ENCODE measurements at places on chromosomes 2 and 18.

DNA sequence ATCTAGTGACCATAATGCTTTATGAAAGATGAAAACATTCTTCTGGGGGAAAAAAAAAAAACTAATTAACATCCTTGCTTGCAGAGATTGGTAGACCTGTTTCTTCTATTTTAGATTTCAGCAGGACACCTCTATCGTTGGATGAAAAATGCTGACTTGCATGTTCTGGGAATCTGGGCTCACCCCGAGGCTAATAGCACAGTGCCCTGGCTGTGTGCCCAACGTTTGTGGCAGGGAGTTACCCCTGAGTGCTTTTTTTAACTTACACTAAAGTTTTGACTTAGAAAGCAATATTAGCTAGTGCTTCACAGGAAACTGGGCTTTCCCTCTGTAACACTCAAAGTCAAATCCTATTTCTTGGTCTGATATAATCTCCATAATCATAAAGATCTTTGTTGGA, 233.2 kb downstream of the SLC8A1 start:
- peak; percentile 95 for DNase-seq

GRCh38 chr18:58847383-58848071, 17.1 kb upstream of the ZNF532 start:
- DNase-seq = no peak

DNA sequence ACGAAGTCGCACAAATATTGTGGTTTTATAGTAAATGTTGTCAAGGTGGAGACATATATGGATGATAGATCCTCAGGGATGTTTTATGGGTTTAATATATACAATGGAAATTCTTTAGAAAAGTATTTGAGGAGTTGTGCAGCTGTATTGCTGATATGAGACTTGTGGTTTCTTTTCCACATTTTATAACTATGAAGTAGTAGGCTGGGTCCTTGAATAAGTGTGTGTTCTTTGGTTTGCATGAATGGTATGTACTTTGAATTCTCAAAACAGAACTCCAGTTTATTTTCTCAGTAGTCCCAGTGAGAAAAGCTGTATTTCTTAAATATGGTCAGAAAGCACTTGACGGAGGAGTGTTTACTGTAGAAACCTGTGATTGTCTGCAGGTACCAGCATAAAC, 42.4 kb downstream of the PLCL1 start:
- no peak for DNase-seq

GRCh38 chr2:190763100-190763499, 114.2 kb downstream of the NAB1 start:
- DNase-seq = no peak

DNA sequence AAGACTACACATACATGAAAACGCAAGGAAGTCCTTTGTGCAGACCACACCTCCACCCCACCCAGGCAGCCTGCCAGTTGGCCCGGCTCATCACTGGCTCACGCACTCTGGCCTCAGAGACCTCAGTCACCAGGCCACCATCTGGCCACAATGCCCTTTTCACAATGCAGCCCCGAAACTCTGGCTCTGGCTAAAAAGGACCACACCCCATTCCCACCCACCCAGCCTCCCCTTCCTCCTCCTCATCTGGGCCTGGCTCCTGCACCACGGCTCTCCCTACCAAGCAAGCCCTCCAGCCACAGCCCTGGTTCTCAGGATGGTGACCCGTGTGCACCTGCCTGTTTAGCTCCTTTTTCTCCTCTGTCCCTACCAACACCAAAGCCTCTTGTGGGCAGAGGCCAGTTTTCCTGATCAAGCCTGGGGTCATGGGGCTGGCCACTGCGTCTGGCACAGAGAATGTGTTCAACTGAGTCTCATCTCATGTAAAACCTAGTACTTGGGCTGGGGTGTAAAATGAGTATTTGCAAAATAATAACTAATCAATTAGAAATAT, 7.4 kb downstream of the HDAC4 start:
- no peak for DNase-seq

- no peak for DNase-seq
Observed at GRCh38 chr18:52339891-52340371, at the start of gene DCC. DCC (plus strand) TSS chr18:52340197; CDS start chr18:52340788, 591 bp downstream.

DNA sequence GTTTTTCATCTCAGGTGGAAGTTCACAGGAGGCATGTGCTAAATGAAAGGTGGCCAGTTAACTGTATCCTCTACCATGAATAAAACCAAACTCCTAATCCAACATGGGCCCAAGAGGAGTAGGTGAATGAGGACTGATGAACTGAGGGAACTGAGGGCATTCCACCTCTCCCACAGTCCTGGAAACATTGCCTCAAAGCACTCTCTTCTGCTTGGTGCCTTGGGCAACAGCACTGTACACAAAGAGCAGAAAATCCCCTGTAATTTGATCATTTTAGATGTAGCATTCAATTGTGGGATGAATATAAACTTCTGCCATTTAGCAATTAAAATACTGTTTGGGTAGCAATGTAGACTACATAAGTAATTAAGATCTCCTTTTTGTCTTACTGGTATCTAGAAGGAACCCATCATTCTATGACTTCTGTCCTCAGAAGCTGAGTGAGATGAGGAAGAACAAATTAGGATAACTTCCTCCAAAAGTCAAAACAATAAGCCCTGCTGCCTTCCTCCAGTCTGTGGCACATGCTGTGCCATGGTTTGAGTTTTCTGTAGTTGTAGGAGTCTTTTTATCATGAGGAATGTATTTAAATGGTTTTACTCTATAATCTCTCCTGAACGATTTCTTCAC, 86.7 kb upstream of the ZEB2 start:
- DNase-seq = no peak

GRCh38 chr2:168956392-168956791, 55.3 kb downstream of the G6PC2 start:
- DNase-seq = no peak

DNA sequence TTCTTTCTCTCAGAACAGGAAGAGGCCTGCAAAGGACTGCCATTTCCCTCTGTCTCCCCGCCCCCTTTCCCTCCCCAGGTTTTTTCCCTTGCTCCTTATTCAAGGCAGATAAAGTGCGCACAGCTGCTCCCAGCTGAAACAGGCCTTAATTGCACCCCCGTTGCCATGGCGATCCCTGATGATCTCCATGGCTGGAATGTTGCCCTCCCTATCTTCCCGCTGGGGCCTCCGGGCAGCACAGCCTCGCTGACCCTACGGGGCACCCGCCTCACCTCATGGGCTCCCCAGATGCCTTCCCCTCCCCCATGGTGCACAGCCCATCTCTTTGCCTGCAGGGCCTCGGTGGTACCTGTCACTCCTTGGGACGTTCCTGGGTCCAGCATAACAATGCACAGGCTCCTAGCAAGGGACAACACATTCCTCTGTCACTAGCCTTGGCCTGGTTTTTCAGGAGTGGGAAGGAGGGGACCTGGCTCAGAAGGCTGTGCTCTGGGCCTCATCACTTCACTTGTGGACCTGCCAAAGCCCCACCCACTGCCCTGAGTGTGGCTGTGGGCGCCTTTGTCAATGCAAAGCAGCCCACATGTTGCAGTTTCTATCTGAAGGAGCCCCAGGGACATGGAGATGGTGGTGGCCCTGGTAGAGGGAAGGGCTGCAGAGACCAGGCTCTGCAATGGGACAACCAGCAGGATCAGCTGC, 115.0 kb downstream of the CELF4 start:
- DNase-seq = no peak

DNA sequence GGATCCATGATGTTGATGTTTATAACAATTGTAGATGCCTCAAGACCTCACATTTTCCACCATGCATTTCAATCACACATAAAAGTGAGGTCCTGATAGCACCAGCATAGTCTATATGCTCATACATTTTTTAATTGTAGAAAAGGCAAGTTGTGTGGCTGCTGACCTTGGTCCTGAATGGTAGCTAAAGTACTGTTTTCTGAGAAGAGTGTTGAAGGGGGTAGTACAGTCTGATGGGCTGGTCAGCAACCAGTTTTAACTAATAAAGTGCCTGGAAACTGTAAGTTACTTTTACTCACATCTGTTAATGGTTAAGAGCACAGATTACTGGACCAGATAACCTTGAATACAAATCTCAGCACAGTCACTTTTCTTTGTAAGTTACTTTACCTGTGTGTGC, 15.9 kb downstream of the ZNF638 start:
- no peak for DNase-seq

- no peak for DNase-seq
Observed at GRCh38 chr2:127185093-127185492, 35.0 kb downstream of the CYP27C1 start.

- DNase-seq = no peak
Observed at GRCh38 chr2:43774617-43775016, 778 bp downstream of the DYNC2LI1 start.

- DNase-seq = no peak
Observed at GRCh38 chr2:5285872-5286769, 406.1 kb upstream of the SOX11 start.

DNA sequence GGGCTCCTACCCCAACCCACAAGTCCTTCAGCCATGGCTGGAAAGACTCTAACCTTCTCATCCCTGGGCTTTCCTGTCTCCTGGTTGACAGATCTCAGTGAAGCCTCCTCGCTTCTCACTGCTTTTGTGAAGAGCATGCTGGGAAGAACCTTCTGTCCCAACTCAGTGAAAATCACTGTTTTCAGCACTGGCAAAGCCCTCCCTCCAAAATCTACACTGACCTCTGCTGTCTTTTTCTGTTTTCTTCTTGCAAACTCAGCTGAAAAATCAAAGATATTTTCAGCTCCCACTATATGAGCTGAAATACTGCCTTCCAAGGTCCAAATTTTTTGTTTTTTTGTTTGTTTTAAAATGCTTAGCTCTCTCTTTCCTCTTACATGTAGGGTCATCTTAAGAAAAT, 266.3 kb upstream of the AGAP1 start:
- DNase-seq = no peak

DNA sequence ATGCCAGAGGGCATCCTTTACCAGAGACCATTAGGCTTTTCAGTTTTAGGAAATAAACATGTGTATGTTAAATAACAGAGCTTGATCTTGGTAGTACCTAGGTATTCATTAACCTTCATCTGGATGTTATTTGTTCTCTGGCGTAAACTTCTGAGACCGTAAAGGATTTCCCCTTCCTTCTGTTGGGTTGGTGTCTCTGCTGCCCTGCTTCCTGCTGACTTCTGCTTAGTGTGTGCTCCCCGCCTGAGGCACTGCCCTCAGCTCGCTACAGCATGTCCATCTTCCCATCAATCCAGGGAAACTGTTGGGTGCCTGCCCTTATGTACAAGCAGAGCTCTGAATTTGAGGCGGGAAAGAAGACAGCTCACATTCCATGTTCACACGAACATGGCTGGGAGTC, 177.9 kb downstream of the TPGS2 start:
- DNase-seq = no peak

DNA sequence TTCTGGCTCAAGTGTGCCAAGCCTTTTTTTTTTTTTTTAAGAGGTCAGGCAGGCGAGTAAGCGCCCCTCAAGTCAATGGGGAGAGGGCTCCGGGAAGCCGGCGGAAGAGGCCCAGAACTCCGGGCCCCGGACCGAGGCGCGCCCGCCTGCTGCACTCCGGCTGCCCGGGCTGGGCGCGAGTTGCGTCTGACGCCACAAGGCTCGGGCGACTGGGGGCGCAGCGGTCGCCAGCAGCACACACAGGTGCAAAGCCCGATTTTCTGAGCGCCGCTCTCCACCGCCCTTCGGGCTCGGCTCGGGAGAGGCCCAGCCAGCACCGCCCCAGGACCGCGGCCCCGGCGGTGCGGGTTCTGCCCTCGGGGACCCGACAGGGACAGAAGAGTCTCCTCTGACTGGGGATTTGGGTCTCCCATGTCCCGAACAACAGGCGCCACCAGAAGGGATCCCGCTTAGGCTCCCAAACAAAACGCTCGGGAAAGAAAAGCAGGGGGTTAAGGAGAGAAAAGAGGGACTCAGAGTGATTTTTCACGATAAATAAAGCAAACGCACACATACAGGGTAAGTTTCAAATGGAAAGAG, 787 bp downstream of the ERBB4 start:
- DNase-seq = no peak

DNA sequence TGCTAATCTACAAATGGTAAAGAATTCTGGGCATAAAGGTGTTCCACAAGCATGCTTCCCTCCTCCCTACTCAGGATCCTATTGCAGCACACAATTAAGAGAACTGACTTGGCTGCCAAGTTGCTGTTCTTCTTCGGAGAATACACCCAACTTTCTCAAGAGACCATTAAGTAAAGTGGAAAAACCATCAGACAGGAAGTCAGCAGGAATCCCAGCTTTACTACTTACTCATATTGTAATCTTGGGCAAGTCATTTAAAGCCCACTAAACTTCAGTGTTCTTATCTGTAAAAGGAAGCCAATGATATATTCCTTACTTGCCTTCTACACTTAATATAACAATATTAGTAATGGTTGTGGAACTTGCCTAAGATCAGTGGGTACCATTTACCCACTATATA, 37.8 kb downstream of the PSTPIP2 start:
- DNase-seq = peak; percentile 67

- peak; percentile 34 for DNase-seq
Observed at GRCh38 chr2:16785149-16785548, 119.5 kb upstream of the CYRIA start.

GRCh38 chr2:178707476-178707875, 99.7 kb downstream of the TTN start:
- DNase-seq = no peak

DNA sequence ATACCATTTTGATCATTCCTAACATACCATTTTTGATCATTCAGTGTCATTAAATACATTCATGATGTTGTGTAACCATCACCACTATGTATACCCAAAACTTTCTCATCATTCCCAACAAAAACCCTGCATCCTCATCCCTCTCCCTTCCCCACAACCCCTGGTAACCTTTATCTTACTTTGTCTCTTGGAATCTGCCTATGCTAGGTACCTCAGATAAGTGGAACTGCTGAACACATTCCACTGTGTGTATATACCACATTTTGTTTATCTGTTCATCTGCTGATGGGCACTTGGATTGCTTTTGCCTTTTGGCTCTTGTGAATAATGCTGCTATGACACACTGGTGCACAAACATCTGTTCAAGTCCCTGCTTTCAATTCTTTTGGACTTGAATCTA, 83.8 kb upstream of the TFCP2L1 start:
- no peak for DNase-seq

DNA sequence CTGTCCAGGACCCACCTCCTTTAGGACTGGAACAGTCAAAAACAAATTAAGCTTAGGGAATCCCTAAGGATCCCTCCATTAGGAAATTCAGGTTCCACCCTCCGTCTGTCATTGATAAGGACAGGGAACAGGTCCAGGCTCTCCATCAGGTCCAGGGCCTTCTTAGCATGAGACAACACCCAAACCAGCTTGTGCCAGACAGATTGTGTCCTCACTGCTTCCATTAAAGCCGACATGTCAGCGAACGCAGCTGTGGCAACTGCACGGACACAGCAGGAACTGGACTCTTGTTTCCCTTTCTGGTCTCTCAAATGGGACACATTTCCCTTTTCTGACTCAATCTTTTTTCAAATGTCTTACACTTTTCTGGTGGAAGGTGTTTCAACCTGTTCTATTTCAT, 81.4 kb downstream of the BCL11A start:
- DNase-seq = no peak
